ENCODE measurements at places on chromosomes 16 and 17.
A peak's percentile ranks its signal among the peaks of the same experiment; 100 is the strongest.

GRCh38 chr17:57899391-57899790, 49.5 kb upstream of the MRPS23 start:
- DNase-seq: no peak

GRCh38 chr16:12719972-12720371, 83.7 kb downstream of the CPPED1 start:
- no peak for DNase-seq

- no peak for DNase-seq
Observed at GRCh38 chr17:5531085-5531418, 44.7 kb downstream of the MIS12 start.

DNA sequence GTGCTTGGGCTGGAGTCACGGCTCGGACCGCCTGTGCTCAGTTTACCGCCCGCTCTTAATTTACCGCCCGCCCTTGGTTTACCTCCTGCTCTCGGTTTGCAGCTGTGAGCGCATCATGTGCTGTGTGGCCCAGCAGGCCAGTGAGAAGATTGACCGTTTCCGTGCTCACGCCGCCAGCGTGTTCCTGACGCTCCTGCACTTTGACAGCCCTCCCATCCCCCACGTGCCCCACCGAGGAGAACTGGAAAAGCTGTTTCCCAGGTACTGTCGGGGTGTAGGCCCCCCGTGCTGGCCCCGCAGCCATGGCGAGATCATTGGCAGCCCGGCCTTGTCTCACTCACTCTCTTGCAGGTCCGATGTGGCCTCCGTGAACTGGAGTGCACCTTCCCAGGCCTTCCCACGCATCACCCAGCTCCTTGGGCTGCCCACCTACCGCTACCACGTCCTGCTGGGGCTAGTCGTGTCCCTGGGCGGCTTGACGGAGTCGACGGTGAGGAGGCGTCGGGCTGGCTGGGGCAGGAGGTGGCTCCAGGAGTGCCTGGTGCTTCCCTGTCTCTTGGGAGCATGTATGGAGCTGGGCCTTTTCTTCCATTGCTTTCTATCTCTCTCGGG, 89.3 kb upstream of the ZNF750 start:
- no peak for DNase-seq

DNA sequence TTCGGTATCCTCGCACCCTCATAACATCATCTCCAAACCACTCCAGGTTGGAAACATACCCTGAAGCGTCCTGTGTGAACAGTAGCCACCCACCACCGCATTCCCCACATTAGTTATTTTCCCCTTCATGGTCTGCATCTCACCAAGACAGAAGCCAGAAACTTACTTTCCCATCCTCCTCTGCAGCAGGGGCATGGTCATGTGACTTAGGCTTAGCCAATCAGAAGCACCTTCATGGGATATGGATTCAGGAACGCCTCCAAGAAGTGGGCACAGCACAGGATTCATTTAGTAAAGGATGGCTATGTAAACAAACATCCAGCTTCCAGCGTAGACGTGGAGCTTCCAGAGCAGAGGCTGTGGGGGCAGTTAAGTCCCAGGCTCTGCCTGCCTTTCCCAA, 130.3 kb downstream of the AXIN2 start:
- DNase-seq: no peak

DNA sequence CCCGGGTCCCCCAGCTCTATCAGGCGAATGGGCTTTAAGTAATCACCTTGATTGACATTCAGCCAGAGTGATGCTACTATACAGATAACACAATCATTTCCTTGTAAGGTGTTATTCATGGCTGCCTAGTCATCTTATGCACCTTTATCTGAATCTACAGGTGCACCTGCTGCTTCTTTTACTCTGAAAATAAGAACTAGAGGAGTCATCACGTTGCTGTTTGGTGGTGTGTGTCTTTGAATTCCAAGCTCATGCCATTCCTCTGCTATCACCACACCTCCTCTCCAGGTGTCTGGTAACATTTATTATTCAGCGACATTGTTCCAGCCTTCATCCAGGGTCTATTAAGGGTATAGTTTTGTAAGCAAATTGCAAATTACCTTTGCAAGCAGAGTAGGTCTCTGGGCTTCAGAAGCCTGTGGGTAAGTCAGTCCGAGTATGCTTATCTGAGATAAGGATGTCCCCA, 51.9 kb downstream of the NOS2 start:
- DNase-seq: no peak

GRCh38 chr16:21953541-21953902, 361 bp downstream of the UQCRC2 start:
- DNase-seq: no peak

DNA sequence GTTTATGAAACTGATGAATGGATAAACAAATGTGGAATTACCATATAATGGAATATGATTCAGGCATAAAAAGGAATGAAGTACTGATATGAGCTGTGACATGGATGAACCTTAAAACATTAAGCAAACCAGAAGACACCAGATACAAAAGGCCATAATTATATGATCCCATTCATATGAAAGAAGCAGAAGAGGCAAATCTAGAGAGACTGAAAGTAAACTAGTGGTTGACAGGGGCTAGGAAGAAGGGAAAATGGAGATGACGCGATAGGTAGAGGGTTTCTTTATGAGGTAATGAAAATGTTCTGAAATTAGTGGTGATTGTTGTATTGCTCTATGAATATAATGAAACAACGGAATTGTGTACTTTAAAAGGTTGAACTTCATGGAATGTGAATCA, 88.4 kb downstream of the HIC1 start:
- DNase-seq: no peak

GRCh38 chr16:66324815-66325515, 41.5 kb upstream of the CDH5 start:
- no peak for DNase-seq

GRCh38 chr16:78500659-78501270, 401.3 kb downstream of the WWOX start:
- DNase-seq: no peak

DNA sequence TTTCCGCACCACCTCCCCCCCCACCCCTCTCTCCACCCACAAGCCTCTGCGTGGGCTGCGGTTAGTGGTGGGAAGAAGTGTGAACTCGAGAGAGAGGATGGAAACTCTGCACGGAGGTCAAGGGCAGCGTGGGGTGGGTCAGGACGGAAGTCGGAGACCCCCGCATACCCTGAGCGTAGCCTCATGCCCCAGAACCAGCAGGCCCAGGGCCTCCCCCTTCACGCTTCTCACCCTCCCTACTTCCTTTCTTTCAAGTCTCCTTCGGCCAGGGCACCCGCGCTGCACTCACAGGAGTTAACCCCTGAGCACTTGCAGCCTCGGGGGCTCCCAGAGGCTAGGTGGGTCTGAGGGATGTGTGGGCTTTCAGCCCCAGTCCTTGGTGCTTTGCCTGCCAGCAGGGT, 9.2 kb downstream of the TBKBP1 start:
- no peak for DNase-seq

DNA sequence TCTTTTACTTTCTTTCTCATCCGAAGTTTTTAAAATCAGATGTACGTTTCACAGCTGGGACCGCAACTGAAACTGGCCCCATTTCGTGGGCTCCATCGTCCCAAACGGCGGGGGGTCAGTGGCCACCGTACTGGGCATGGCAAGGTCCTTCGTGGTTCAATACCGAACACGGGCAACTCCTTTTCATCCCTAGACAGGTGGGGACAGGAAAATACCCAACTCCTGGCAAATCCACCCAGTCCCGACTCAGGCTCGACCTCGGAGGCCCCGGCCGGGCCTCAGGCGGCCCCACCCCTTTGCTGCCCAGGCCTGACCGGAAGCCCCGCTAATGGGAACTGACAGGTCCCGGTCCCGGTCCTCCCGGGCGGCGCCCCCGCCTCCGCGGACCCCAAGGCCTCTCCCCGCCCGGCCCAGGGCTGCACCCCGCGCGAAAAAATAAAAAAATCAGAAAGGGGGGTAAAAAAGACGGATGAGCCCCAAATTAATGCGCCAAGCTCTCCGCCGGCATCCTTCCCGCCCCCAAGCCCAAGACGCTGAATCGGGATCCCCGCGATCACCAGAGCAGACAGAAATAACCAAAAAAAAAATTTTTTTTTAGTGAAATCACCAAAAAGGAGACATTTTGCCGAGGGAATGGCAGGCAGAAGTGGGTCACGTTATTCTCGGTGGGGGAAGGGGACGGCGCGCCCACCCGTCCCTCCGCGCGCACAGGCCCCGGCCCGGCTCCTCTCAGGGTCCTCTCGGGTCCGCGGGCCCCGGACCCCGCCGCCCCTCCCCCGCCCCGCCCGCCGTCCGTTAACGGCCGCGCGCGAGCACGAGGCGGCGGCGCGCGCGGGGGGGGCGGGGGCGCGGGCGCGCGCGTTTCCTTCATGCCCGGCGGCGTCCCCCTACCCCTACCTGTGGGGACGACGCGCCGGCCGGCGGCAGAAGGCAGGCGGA, 562 bp downstream of the ZC3H7A start:
- peak; percentile 39 for DNase-seq

- no peak for DNase-seq
Observed at GRCh38 chr16:50548909-50549560, 839 bp downstream of the NKD1 start.

- DNase-seq: no peak
Observed at GRCh38 chr16:3998793-3999478, 117.3 kb downstream of the ADCY9 start.

GRCh38 chr17:32264823-32265191, 825 bp upstream of the RHBDL3 start:
- DNase-seq: no peak

GRCh38 chr16:56911771-56912571, 20.0 kb upstream of the HERPUD1 start:
- peak; percentile 48 for DNase-seq

- DNase-seq: no peak
Observed at GRCh38 chr16:66269617-66270332, 96.7 kb upstream of the CDH5 start.

DNA sequence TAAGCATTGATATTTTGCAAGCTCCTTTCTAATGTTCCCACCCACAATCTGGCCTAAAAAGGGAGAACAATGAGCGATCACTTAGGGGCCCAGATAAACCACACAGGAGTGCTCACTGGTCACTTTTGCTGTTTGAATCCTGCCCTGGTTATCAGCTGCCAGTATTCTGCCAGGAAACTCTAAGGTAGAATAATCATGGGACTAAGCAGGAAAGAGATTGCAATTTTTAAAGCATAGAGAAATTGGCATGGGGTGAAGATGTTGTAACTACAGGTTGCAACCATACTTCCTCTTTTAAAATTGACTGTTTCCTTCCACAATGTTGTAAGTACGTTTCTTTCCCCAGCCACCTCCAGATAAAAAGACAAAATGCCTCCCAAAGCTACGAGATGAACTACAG, 251.2 kb upstream of the CDH11 start:
- no peak for DNase-seq

- no peak for DNase-seq
Observed at GRCh38 chr17:77555741-77556291, 402.7 kb upstream of the TNRC6C start.

- no peak for DNase-seq
Observed at GRCh38 chr17:31310260-31310659, 3.6 kb downstream of the EVI2B start.

- no peak for DNase-seq
Observed at GRCh38 chr17:50661348-50661747, 26.7 kb downstream of the ABCC3 start.

- DNase-seq: peak; percentile 54
Observed at GRCh38 chr17:48678141-48678971, 44.0 kb downstream of the PRAC1 start.

GRCh38 chr17:36728030-36728991, 126.9 kb downstream of the MRM1 start:
- no peak for DNase-seq

- no peak for DNase-seq
Observed at GRCh38 chr17:18332909-18333489, 17.9 kb downstream of the SMCR8 start.

GRCh38 chr17:77602883-77603640, 355.4 kb upstream of the TNRC6C start:
- no peak for DNase-seq

GRCh38 chr17:82127315-82127595, 29.2 kb upstream of the FASN start:
- no peak for DNase-seq

DNA sequence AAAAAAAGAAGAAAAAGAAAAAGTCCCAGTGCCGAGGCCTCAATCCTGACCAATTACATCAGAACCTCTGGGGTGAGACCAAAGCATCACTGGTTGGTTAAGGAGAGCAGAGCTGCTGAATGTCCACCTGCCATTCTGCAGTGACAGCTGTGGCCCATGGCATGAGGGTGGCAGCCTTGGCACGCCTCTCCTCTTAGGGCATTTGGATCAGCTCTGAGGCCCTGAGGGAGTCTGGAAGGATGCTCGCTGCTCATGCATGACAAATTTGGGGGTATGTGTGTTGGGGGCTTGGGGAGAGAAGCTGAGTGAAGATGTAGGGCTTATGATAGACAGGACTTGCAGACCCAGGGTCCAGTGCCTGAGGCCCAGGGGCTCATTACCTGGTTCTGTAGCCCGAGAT, 26.3 kb downstream of the MYLK3 start:
- DNase-seq: no peak

DNA sequence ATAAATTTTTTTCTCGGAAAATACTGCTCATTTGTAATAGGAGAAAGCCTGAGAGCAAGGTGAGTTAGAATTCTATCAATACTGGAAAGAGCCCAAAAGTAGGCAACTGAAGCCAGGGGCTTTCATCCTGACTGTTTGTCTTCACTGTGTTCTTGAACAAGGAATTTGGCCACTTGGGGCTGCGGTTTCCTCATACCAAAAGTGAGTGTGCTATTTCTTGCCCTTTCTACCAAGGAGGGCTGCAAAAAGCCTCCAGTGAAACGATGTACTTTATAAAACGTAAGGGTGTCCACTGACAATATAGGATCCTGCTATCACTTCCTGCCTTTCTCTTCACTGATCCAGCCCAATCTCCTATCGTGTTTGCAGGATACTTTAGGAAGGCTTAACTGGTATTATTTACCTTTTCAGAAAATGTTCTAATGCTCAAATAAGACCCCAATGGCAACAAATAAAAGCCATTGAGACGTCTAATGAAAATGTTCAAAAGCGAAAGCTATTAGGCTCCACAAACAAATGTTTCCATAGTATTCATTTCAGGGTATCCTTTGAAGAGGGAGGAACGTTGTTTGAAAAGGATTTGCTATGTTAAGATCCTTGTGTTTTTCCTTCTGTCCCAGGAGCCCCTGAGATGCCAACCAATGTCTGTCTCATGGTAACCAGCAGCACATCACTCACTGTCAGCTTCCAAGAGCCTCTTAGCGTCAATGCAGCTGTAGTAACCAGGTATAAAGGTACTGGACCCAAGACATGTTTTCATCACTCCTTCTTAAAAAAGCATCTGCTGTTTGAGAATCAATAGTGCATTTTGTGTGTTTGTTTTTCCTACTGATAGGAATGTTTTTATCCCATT, 219.3 kb upstream of the NOG start:
- DNase-seq: no peak

GRCh38 chr17:67696347-67696746, 21.4 kb upstream of the NOL11 start:
- no peak for DNase-seq

DNA sequence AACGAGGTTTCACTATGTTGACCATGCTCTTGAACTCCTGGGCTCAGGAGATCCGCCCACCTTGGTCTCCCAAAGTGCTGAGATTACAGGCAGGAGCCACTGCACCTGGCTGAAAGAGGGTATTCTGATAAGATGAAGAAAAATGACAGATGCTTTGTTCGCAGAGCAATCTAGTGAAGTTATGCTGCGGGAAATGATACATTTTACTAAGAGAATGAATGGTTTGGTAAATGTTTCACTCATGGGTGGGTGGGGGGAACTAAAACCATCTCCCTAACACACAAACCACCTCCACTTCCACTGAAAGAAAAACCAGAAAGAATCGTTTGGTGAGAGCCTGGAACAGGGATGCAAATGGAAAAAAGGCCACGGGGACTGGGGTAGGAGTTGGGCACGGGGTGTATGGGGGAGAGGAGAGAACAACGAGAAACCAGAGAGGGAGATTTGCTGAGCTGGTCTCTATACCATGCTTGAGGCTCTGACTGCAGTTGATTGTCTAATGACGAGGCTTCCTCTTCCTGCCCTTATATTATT, 19.0 kb upstream of the XYLT2 start:
- DNase-seq: no peak

Measured in mucosa of gallbladder (tissue), 1 donor.